HFFc6 (cell line): ENCODE measurements at places on chromosomes 4 and X.

DNA sequence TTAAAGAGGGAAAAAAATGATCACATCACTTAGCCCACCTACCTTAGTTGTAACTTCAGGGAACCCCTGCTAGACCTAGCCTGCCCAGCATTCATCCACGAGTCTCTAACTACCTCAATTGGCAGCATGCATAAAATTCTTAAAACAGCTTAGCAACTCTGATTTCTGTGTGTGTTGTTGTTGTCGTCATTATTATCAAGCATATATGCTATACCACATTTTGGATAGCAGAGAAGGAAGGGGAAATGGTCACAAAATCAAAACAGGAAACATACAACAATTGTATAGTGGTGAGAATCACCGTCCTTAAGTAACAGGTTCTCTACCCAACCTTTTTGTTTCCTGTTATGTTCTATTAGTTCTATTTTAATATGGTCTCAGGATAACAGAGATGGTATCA lies 2.7 kb upstream of the ACOT9 start:
- no peak for DNase-seq

DNA sequence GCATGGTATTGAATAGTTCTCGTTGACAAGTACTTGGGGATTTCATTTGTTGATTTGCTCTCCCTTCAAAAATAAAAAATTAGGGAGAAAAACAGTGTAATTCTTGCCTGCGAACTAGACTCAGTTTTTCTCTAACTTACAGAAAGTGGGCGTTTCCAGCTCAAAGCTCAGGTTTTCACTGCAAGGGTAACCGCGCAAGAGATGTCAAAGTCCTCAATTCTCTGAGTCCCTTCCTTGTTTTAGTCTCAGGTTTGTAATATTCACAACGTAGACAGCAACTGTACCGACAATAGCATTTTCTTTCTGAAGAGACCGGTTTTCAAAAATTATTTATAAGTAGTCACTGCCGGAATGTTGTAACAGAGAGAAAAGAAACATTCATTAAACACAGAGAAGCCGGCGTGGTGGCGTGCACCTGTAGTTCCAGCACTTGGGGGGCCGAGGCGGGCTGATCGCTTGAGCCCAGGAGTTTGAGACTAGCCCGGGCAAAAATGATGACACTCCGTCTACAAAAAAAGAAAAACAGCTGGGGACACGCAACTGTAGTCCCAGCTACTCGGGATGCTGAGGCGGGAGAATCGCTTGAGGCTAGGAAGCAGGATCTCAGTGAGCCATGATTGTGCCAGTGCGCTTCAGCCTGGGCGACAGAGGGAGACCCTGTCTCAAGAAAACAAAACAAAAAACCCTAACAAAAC lies 774 bp downstream of the ZCCHC4 start:
- DNase-seq = no peak

- no peak for DNase-seq
These were observed 470.2 kb downstream of the IQCM start for GRCh38 chr4:149345424-149345823.

- peak; percentile 81 for DNase-seq
These were observed 440.9 kb downstream of the INPP4B start for GRCh38 chr4:142405021-142405694.

- DNase-seq = no peak
These were observed 66.5 kb upstream of the HMX1 start for GRCh38 chr4:8938137-8938536.

GRCh38 chr4:112230879-112231778 lies 458 bp upstream of the AP1AR start:
- DNase-seq = peak; percentile 98

GRCh38 chr4:56689201-56689969 lies 8.3 kb upstream of the HOPX start:
- no peak for DNase-seq

- DNase-seq = no peak
These were observed 141.3 kb downstream of the PALLD start for GRCh38 chr4:168637872-168638756.

DNA sequence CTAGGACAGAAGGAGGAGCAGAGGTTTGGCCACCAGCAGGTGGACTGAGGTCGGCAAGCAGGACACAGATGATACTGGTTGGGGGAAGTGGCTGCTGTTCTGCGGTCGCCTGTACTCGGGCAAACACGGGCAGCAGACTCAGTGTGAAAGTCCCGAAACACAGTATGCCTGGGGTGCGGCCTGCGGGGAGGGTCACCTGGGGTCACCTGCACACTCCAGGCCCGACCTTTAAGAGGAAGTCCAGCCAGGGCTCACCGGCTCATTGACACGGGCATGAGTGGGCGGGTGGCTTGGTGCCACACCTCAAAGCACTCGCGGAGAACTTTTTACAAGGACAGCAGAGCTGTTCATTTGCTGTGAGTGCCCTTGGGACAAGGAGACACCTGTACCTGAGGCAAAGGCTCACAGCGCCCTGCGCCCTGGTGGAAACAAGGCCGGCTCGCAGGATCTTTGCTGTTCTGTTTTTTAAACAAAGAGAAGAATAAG lies 71.5 kb upstream of the MXD4 start:
- no peak for DNase-seq

DNA sequence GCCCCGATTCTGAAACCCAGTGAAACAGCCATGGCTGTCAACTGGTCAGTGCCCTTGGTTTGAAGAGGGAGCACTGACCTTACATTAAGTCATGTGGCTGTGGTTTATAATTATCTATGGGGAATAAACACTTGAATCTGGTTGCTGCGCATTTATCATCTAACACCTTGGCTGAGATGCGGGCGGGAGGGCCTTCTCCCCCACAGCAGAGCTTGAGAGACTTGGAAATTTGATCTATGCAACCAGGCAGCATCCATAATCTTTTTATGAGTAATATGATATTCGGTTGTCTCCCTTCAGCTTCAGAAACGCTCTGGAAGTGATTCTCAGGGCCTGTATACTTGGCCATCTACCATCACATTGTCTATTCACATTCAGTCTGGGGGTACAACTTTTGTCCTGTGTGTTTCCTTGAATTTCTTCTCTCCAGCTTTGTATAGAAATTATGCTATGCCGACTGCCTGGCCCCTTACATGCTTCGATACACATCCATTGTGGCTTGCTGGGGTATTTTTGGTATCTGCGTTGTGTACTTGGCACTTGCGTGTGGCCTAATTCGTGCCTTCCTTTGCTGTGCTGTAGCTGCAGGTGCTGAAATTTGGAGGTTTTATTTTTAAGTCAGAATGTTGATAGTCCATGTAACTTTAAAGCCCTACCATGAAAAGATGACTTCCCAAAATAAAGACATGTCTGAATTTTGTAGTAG lies 321.6 kb downstream of the ARHGAP10 start:
- DNase-seq = no peak

- DNase-seq = no peak
These were observed 582.3 kb downstream of the KCNIP4 start for GRCh38 chr4:21366312-21366711.

DNA sequence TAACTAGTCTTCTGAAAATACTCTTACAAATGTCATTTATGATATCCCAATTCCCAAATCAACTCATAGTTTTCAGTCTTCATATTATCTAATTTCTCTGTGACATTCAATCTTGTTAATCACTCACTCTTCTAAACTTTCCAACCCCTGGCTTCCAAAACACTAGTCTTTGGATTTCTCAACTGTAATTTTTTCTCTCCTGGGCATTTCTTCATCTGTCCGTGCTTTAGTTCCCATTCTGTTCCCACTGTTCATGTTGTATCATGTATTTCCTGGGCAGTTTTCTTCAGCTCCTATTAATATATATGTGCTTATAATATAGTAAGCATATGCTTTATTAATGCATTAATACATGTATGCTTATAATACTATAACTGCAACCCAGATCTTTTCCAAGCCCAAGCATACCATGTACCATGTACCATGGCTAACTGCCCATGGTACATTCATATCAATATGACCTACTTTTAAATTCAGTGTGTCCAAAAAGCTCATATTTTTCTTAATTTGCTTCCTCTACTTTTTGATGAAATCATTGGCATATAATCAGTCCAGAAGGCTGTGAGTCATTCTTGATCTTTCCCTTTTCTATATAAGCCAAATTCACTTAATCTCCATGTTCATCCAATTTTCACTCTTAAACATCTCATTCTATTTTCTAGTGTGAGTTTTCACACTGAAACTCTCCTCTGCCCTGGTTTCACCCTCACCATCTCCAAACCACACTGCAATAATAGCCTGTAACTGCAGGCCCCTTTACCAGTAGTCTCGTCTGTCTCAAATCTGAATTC lies 21.3 kb upstream of the GK2 start:
- DNase-seq = no peak

DNA sequence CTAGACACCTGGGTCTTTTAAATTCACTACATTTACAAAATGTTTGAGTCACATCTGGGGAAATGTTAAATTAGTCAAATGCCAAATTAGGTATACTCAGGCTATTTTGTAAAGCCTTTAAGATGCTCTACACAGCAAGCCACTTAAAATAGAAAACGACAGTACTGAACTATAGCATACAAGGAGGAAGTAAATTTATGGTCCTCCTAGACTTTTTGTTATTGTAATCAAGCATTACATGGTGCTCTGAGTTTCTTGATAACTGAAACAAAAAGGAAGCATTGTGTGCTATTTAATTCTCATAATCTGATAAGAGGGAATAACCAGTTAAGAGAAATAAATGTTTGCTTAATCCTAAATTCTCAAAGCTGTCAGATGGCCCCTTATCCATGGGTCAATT lies 46.2 kb downstream of the SLC9A7 start:
- DNase-seq = no peak

DNA sequence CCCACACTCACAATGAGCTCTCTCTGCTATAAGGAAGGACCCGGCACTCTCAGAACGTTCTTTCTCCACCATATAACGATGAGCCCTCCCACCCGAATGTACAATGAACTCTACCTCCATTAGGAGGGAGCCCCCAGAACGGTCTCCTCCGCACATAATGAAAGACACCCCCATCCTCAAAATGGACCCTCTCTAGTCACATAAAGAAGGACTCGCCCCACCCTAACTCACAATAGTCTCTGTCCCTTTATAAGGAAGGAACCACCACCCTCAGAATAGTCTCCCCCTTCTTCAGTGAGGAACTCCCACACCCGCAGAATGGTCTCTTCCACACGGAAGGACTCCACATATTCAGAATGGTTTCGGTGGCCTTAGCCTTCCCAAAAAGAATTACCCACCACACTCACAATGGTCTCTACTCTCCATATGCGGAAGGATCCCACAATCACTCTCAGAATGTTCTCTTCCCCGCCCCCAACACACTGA lies 477 bp downstream of the SLC35A2 start:
- DNase-seq = no peak

DNA sequence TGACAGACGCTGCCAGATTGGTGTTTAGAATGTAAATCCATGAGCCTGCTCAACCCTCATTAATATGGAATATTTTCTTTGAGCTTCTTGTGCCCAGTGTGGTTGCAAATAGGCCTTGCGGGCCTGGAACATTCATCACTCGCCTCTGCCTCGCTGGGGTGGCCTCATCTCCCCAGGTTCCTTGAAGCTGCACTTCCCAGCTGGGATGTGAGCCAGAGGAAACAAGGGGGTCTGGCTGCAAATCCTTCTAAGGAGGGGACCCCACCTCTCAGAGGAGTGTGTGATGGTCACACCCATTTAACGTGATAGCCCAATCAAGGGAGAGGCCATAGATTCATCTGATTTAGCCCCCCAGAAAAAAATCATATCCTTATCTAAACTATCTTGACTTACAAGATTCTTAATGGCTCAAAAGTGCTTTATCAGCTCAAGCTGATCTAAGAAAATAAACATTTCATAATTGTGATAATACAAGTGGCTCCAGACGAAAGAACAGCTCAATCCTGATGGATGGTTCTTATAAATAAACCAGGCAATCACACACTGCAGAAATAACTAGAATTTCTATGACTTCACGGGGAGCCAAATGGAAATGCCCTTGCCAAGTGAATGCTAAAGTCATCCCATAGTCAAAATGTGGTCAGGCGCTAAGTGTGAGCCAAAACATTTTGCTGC lies 189.9 kb downstream of the PTTG2 start:
- DNase-seq = peak; percentile 69

- no peak for DNase-seq
These were observed 166.9 kb upstream of the GK2 start for GRCh38 chr4:79574741-79575451.

GRCh38 chrX:154368630-154369448 lies 5.6 kb downstream of the FLNA start:
- peak; percentile 91 for DNase-seq

DNA sequence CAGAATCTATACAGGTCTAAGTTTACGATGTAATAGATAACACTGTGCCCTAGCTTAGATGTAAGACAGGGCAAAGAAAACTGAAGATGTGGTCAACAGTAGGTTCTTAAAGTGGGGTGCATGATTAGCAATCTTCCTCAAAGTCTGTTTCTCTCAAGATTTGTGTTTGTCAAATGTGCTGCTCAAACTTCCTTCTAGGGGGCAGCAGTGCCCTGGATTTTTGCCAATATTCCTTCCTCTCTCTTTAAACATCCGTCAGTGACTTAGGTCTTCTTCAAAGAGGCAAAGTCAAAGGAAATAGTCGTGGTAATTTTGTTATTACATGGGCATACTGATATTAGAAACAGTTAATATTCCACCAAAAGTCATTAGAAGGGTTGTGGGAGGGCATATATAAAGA lies 4.2 kb upstream of the PDHA2 start:
- no peak for DNase-seq
